ENCODE measurements at places on chromosomes 7 and 10. TPM values are rescaled to one million over a fixed set of nuclear protein-coding genes. Genes with fewer than 3 reads are reported as not detected.
A peak's percentile ranks its signal among the peaks of the same experiment; 100 is the strongest.

DNA sequence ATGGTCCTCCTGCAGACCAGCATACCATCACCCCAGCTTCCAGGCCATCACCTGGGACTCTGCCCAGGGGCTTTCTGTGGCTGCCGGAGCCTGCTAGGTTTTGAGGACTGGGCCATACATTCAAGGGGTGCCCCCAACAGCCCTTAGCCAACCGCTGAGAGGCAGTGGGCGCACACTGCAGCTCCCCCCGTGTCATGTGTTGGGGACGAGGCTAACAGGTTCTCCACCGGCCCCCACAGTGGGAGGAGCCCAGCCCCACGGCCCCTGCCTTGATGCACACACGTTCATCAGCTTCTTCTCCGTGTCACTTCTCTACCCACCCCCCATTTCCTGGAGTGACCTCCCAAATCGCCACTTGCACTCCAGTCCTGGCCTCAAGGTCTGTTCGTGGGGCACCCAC, 543.2 kb upstream of the FOXK1 start:
- no peak for DNase-seq
- H3K4me1 ChIP-seq, result no peaks in the 10 kb centered on the region
- no peaks in the 10 kb centered on the region for H3K36me3 ChIP-seq
- no peak overlapping the region for H3K27ac ChIP-seq
- no peaks in the 10 kb centered on the region for H3K27me3 ChIP-seq
- H3K4me3 ChIP-seq, result no peak overlapping the region

DNA sequence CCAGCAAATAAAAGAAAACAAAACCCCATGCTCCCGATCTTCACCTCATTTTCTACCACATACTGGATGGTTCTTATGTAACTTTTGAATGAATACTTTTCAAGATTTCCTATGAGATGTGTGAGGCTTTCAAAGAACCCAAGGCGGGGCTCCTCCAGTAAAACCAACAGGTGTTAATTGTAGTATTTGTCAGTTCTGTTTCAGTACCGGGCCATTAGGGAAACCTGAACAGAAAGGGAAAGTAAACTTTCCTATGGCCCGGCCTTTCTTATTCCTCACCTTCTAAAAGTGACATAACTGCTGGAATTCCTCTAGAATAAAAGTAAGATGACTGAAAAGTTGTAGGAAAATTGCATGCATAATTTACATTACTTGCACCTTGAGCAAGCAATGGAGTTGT, 672.9 kb downstream of the MAGI2 start:
- no peak for DNase-seq
- H3K27me3 ChIP-seq, result no peaks in the 10 kb centered on the region
- H3K4me1 ChIP-seq, result no peaks in the 10 kb centered on the region

- no peak for DNase-seq
- no peaks in the 10 kb centered on the region for H3K36me3 ChIP-seq
- H3K27ac ChIP-seq, result no peak overlapping the region
- peaks cover 11% of the 10 kb centered on the region for H3K27me3 ChIP-seq
Measured at GRCh38 chr7:1421946-1422345, 37.3 kb downstream of the MICALL2 start.

- DNase-seq, result no peak
- no peaks in the 10 kb centered on the region for H3K36me3 ChIP-seq
- no peaks in the 10 kb centered on the region for H3K27me3 ChIP-seq
Measured at GRCh38 chr7:27619492-27619891, 43.2 kb downstream of the HIBADH start.

- H3K4me3 ChIP-seq, result no peak overlapping the region
- H3K27me3 ChIP-seq, result no peaks in the 10 kb centered on the region
- H3K36me3 ChIP-seq, result no peaks in the 10 kb centered on the region
- no peak for DNase-seq
- H3K27ac ChIP-seq, result no peak overlapping the region
Measured at GRCh38 chr10:74587109-74587854, 239.1 kb upstream of the KAT6B start.

DNA sequence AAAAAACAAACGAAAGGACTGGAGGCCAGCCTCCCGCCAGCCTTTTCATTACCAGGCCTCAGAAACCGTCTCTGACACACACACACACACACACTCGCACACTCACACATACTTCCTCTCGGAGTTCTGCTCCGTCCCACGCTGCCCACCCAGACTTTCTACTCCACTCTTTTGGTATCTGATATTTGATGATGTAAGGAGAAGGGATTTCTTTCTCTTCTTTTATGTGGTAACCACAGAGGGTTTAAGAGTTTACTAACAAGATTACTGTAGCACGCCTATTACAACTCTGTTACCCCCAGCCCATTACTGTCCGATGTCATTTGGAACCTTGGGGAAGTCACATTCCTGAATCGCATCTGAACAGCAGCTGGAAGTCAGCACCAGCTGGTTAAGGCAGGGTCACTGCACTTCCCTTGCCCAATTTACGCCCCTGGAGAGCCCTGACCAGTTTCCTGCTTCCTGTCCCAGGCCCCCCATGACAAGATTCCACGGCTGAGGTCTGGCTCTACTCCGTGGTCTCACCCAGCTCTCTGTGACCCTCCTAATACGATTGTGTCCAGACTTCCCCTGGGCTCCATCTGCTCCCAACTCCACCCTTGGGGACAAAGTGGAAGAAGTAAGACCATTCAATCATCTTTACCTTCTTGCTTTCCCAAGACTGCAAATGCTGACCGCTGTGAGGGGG, 1.1 kb downstream of the DENND2A start:
- H3K27ac ChIP-seq, result peak overlapping the region; percentile 94
- peak; percentile 94 for DNase-seq
- no peaks in the 10 kb centered on the region for H3K36me3 ChIP-seq
- peak overlapping the region; percentile 92 for H3K4me3 ChIP-seq
- H3K27me3 ChIP-seq, result no peaks in the 10 kb centered on the region

DNA sequence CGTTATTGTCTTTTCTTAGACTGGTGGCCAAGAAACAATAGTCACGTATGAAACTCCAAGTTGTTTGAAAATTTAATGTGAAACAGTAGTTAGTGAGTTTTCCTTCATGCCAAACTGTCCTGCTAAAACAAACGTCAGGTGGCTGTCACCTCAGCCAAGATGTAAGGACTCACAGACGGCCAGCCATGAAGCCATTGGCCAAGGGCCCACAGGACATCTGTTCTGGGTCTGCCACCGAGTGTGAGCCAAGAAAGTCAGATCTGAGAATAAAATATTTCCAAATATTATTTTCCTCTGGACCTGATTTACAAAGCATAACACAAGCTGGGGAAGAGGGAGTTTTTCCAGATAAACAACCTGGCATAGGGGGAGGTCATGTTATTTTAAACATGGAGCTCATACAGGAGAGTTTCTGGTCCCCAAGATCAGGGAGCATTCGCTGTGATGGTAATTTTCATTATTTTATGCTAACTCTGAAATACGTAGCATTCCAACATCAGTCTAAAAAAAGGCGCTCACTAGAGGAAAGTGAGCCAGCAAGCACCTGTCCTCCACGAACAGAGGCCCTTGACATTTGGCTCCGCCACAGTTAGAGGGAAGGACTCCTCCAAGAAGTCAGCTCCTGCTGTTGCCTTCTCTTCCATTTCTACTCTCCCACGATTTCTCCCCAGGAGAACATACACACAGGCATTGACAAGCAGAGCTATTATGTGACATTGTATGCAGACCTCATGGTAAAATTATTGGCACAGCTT, 38.9 kb upstream of the LANCL2 start:
- no peaks in the 10 kb centered on the region for H3K27me3 ChIP-seq
- peak overlapping the region; percentile 9 for H3K27ac ChIP-seq
- H3K4me1 ChIP-seq, result peaks cover 6% of the 10 kb centered on the region
- DNase-seq, result no peak
- no peak overlapping the region for H3K4me3 ChIP-seq
- no peaks in the 10 kb centered on the region for H3K36me3 ChIP-seq

- no peak overlapping the region for H3K27ac ChIP-seq
- no peak overlapping the region for H3K4me3 ChIP-seq
- no peaks in the 10 kb centered on the region for H3K36me3 ChIP-seq
- peaks cover 4% of the 10 kb centered on the region for H3K4me1 ChIP-seq
- no peaks in the 10 kb centered on the region for H3K27me3 ChIP-seq
Measured at GRCh38 chr10:60135020-60135419, 228.7 kb upstream of the CCDC6 start.

- H3K36me3 ChIP-seq, result no peaks in the 10 kb centered on the region
- no peak overlapping the region for H3K4me3 ChIP-seq
- no peaks in the 10 kb centered on the region for H3K27me3 ChIP-seq
- peak; percentile 38 for DNase-seq
- H3K4me1 ChIP-seq, result no peaks in the 10 kb centered on the region
- H3K27ac ChIP-seq, result no peak overlapping the region
Measured at GRCh38 chr10:125343118-125343925, 183.0 kb upstream of the CTBP2 start.

DNA sequence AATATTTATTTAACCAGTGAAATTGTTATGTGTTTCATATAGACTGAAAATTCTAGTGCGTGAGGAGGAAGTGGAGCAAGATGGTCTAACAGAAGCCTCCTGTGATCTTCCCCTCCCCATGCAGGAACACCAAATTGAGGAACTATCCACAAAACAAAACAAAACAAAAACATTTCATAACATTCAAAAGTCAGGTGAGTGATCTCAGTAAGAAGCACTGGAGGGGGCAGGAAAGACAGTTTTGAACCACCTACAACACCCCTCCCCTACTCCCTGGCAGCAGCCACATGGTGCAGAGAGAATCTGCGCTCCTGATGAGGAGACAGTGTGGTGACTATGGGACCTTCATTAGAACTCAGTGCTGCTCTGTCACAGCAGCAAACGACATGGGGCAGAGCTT, 221.9 kb upstream of the SEMA3C start:
- no peak overlapping the region for H3K4me3 ChIP-seq
- H3K27ac ChIP-seq, result no peak overlapping the region
- DNase-seq, result no peak
- H3K36me3 ChIP-seq, result no peaks in the 10 kb centered on the region

- H3K36me3 ChIP-seq, result no peaks in the 10 kb centered on the region
- H3K27me3 ChIP-seq, result no peaks in the 10 kb centered on the region
- no peak overlapping the region for H3K27ac ChIP-seq
- no peaks in the 10 kb centered on the region for H3K4me1 ChIP-seq
- no peak overlapping the region for H3K4me3 ChIP-seq
Measured at GRCh38 chr10:109432281-109432680, 491.0 kb downstream of the XPNPEP1 start.

DNA sequence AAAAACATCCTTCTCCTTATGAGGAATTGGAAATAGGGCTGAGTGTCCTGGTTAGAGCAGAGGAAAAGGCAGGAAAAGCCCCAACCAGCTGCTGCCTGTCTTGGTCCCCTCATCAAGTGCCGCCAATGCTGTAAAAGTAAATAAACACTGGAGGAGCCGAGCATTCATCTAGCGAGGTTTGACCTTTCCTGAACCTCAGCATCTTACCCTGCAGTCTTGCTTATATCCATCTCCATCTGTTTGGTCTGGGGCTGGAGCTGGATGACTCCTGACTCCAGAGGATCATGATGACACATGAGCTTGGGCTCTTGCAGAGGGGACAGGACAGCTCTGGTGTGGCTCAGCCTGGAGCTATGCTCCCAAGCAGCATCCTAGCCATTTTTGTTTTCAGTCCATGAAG, 501.1 kb downstream of the TNS3 start:
- H3K36me3 ChIP-seq, result no peaks in the 10 kb centered on the region
- H3K27me3 ChIP-seq, result no peaks in the 10 kb centered on the region
- H3K4me3 ChIP-seq, result no peak overlapping the region
- H3K4me1 ChIP-seq, result no peaks in the 10 kb centered on the region

- no peak for DNase-seq
- H3K4me3 ChIP-seq, result no peak overlapping the region
- H3K4me1 ChIP-seq, result peaks cover 14% of the 10 kb centered on the region
- H3K27ac ChIP-seq, result no peak overlapping the region
Measured at GRCh38 chr10:132316133-132316532, 8.4 kb upstream of the STK32C start.

DNA sequence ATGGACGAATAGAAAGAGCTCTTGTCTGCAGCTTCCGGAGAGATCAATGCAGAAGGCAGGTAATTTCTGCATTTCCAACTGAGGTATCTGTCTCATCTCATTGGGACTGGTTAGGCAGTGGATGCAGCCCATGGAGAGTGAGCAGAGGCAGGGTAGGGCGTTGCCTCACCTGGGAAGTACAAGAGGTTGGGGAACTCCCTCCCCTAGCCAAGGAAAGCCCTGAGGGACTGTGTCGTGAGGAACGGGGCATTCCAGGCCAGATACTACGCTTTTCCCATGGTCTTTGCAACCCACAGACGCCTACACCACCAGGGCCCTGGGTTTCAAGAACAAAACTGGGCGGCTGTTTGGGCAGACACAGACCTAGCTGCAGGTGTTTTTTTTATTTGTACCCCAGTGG, 186.3 kb downstream of the ETV1 start:
- H3K4me1 ChIP-seq, result no peaks in the 10 kb centered on the region
- no peak overlapping the region for H3K27ac ChIP-seq
- no peaks in the 10 kb centered on the region for H3K27me3 ChIP-seq
- no peak overlapping the region for H3K4me3 ChIP-seq
- DNase-seq, result no peak
- H3K36me3 ChIP-seq, result no peaks in the 10 kb centered on the region

GRCh38 chr10:20887706-20888555, 9.2 kb downstream of the NEBL start:
- no peak overlapping the region for H3K4me3 ChIP-seq
- no peak for DNase-seq
- H3K36me3 ChIP-seq, result no peaks in the 10 kb centered on the region

- H3K36me3 ChIP-seq, result no peaks in the 10 kb centered on the region
- no peak overlapping the region for H3K27ac ChIP-seq
- no peaks in the 10 kb centered on the region for H3K4me1 ChIP-seq
Measured at GRCh38 chr7:41315764-41316163, 387.1 kb downstream of the INHBA start.

DNA sequence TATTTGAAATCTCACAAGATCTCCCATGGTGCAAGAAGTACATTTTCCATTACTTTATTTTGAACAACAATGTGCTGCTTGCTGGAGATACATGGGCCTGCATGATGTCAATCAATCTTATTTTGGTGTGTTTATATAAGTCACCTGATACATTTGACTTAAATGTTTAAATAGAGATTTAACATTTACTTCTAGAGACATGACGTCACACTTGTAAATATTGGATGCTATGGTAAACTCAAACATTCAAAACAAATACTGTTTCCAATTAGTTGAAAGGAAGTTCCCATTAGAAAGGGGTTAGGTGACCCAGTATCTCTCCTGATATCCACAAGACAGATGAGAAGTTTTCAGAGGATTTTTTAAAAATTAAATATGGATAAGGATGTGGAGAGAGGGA, 214.5 kb downstream of the NSUN6 start:
- no peaks in the 10 kb centered on the region for H3K36me3 ChIP-seq
- H3K27me3 ChIP-seq, result no peaks in the 10 kb centered on the region
- H3K27ac ChIP-seq, result no peak overlapping the region
- no peak overlapping the region for H3K4me3 ChIP-seq
- no peak for DNase-seq
- H3K4me1 ChIP-seq, result no peaks in the 10 kb centered on the region

MCM10 gene
- total RNA-seq, result 0.83 TPM

TAS2R41 gene
- total RNA-seq, result not detected

OR2A42 gene
- total RNA-seq, result not detected

CFAP69 gene
- 6.2 TPM for total RNA-seq

UPK3B gene
- under 0.01 TPM for total RNA-seq

CDC14C gene
- total RNA-seq, result 0.17 TPM

AGAP9 gene
- total RNA-seq, result 2.8 TPM

Data from fibroblast of lung (primary cell).